ENCODE measurements at places on chromosomes 12 and 14.

GRCh38 chr12:109723311-109723881 is 9.8 kb downstream of the FAM222A start:
- DNase-seq = no peak

- no peak for DNase-seq
These were observed 157.8 kb upstream of the NUDT4 start for GRCh38 chr12:93219947-93220346.

DNA sequence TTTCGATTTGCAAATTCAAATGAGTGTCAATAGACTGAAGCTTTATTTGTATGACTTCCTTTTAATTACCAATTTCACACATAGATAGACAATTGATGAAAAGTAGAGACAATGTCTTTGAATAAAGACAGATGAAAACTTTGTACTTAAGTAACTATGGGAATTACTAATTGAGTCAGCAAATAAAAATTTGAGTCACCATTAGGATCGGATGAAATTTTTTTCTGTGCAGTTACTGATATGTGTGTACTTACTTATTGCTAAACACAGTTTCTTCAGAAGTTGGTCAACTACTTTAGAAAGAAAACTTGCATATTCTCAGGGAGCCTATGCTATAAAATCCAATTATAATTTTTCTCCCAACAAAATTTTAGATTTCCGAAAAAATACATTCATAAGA is 224.9 kb upstream of the SLC16A7 start:
- no peak for DNase-seq

DNA sequence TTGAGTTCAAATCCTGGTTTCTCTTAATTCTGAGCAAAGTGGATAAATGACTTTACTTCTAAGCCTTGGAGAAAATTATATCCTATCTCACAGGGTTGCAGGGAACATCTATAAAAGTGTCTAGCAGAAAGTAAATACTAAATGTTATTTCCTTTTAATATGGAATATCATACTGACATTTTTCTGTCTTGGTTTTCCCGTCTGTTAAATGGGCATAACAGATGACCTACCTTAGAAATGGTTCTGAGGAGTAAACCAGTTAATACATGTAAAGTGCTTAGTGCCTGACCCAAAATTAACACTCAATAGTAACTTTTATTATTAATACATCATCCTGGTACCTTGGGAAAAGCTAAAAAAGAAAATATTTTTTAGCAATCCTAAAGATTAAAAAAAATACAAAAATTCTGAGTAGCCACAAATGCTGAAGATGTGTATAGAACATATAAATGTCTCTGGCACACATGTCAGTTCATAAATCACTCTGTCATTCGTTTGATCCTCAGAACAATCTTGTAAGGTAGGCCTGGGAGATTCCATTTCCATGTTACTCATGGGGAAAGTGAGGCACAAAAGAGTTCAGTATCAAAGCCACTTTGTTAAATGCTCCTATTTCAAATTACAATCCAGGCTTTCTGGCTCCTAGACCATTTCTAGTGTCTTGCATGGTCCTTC is 1.3 kb downstream of the VIPAS39 start:
- DNase-seq = no peak

DNA sequence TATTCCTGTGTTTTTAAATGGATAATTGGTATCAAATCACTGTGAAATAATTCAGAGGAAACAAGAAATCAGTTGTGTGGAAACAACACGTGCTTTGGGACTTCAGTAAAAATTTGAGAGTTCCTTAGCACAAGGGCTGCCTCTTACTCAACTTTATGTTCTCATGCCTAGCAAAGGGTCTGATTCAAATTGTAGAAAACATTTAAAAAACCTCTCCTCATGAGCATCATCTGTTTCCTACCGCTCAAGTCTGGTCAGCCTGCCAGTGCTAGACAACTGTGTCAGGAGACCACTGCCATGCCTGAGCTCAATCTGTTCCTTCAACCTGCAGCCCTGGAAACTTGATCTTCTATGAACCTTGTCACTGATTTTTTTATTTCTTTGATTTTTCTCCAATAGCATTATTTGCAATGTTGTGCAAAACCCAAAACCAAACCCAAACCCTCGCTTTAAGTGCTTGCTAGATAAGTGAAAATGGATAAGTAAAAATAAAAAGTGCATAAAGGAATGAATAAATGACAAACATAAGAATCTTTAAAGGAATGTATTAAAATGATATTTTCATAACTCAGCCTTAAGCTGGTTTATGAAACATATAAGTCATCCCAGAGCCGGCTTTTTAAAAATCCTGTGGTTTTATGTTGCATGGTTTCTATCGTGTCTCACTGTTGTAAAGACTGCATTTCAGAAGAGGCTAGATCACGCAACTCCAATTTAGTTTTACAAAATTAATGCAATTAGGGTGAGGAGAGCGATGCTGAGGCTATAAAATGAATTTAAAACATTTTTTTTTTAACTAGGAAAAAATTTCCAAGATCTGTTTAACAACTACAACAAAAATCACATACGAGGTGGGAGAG is 361.2 kb upstream of the PDE3A start:
- DNase-seq = peak; percentile 62

DNA sequence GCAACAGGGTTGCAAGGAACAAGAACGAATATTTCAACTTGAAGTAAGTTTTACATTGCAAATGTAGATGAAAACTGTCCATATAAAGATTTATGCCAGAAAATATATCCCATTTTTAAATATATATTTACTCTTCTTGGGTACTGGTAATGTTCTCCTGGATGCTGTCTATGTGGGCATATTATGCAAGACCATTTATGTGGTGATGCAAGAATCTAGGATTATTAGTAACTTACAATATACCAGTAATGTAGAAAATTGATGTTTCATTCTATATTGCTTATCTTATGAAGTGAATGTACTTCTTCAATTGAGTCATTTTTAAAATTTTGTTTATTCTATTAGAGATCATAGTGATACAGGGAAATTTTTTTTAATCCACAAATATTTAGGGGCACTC is 25.1 kb downstream of the FGFR1OP2 start:
- DNase-seq = peak; percentile 46

- no peak for DNase-seq
These were observed 426.0 kb downstream of the FUT8 start for GRCh38 chr14:65838565-65838964.

DNA sequence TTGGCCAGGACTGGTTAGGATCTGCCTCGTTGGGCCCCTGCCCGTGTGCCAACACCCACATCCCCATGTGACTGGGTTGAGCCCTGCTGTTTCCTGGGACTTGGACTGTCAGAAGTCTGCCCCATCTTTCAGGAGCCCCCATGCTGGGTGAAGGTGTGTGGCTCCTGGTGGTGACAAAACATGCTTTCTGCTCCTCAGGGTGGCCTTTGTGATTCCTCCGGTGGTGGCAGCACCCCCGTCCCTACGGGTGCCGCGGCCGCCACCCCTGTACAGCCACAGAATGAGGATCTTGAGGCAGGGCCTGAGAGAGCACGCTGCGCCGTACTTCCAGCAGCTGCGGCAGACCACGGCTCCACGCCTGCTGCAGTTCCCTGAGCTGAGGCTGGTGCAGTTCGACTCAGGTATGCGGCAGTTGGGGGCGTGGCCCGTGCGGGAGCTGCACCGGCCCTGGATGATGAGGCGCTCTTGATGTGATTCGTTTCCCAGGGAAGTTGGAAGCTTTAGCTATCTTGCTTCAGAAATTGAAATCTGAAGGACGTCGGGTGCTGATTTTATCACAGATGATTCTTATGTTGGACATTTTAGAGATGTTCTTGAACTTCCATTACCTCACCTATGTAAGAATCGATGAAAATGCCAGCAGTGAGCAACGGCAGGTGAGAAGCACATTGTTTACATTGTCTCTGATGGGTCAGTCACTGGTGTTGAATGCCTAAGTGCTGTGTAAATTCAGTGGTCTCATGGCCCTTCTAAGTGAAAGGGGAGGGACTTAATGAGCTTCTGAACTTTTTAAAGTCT is 80.0 kb downstream of the EP400 start:
- no peak for DNase-seq

DNA sequence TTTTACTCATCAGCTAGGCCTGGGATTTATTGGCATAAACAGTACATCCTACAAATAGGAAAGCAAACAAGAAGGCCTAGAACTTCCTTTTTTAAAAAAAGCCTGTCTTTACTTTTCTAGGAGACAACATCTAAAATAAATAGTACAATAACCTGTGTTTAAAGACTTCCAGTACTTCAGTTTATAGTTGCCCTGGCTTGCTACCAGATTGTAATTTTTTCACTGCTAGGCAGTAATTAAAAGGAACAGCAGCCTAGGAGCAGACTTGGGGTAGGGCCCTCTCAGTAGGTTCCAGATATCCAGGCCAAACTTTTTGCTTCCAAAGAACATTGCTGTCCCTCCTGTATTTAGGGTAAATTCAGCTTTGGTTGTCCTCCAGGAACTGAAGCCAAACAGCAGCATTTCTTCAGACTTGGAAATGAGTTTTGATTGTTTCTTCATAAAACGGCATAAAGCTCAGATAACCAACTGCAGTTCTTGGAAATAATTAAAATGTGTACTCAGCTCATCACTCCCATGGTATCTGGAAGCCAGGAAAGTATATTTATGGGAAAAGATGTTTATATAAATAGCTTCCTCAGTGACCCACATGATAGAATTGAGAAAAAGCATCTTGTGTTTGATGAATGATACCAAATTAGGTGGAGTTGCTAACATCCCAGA is 61.7 kb downstream of the PPP1R36 start:
- no peak for DNase-seq

DNA sequence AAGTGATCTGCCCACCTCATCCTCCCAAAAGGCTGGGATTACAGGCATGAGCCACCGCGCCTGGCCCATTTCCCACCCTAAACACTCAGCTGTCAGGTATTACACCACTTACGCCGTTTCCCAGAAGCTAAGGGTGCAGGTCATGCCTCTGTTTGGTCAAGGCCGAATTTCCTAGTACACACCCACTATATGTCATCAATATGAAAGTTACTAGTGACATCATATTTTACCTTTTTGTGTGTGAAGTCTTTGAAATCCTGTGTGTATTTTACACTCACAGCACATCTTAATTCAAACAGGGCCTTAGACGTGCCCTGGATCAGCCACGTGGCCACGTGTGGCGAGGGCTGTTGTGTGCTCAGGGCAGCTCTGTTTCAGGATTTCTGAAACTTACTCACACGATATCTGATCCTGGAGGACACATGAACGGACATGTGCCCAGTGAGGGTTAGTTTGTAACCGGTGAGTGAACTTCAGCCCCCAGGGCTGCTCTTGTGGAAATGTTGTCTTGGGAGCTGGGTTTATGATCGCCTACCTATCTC is 51.8 kb downstream of the GLT1D1 start:
- DNase-seq = no peak

- peak; percentile 39 for DNase-seq
These were observed 19.7 kb upstream of the LRTM2 start for GRCh38 chr12:1800401-1801302.

GRCh38 chr12:104997541-104997940 is 11.4 kb downstream of the NOPCHAP1 start:
- DNase-seq = no peak

- peak; percentile 15 for DNase-seq
These were observed 2.7 kb downstream of the APOLD1 start for GRCh38 chr12:12788131-12788530.

DNA sequence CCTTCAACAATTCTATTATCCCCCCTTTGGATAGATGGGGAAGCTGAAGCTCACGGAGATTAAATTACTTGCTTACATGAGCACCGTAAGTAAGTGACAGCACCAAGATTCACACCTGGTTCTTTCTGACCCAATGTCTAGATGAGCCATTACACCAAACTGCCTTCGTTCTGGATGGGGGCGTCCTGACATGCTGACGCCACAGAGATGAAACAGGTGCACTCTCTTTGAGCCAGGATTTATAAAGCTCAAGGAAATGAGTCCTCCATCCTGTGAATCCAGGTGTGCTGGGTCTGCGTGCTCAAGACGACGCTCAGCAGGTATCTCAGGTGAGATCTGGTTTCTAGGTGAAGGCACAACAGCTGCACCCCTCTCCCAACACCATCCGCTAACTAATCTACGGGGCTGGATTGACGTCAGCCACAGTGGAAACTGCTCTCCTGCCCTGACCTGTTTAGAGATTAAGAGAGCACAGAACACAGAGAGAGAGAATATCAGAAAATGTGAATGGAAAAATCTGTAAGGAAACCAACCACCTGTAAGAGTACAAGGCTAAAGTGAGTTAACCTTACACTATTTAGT is 61.6 kb downstream of the KSR2 start:
- no peak for DNase-seq

- no peak for DNase-seq
These were observed 59.2 kb downstream of the AACS start for GRCh38 chr12:125124320-125124966.

GRCh38 chr12:57235728-57236131 is 6.2 kb downstream of the SHMT2 start:
- DNase-seq = no peak

- no peak for DNase-seq
These were observed 346.3 kb downstream of the VRK1 start for GRCh38 chr14:97143456-97143855.

DNA sequence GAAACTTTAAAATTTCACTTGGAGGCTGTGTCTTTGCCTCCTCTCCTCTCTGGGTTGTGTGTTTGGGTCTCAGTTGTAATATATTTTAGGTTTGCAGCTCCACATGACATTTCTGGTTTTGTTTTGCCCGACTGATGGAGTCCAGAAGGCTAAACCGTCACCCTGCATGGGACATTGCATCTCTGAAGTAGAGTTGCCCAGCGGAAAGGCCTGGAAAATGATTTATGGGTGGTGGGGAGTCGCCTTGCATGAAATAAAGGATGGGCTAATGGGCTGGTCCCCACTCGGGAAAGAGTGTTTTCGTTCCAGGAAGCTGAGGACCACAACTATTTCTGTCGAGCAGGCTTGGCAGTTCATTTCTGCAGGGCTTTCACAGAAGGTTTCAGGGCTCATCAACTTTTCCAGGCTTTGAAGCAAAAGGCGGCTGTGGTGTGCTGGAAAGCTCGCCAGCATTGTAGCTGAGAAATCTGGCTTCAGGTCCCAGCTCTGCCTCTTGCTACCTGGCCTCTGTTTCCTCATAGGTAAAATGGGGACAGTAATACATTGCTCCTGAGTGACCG is 74.8 kb upstream of the GSC start:
- no peak for DNase-seq

- DNase-seq = no peak
These were observed 17.6 kb downstream of the CCDC88C start for GRCh38 chr14:91399868-91400640.

GRCh38 chr14:65320661-65321308 is 91.7 kb upstream of the FUT8 start:
- no peak for DNase-seq

DNA sequence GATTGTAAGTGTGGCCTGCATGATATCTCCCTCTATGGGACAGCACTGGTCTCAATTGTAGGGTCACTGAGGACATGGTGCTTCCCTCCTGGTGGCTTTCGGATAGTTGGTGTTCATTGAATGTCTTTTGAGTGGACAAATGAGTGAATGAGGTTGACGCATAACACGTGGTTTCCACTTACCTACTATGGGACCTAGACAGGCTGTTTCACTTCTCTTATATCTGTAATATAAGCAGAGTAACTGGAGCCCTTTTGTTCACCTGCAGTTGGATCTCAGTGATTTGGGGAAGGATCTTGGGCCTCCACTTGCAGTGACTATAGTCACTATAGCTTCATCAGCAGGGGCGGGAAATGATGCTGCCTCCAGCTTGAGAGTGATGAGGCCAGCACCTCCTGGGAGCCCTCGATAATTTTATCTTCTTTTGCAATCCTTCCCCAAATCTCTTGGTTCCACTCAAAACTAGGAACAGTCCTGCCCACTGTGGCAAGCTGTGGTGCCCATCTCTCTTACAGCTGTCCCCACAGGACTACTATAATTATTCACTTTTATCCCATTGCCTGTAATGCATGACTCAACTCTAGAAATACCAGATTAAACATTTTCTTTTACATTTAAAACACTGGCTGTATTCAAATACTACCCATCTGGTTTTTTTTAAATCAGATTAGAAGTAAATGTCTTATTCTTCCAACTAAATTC is 242.9 kb downstream of the CHST11 start:
- DNase-seq = no peak
